ENCODE measurements at places on chromosomes 1 and 21.

DNA sequence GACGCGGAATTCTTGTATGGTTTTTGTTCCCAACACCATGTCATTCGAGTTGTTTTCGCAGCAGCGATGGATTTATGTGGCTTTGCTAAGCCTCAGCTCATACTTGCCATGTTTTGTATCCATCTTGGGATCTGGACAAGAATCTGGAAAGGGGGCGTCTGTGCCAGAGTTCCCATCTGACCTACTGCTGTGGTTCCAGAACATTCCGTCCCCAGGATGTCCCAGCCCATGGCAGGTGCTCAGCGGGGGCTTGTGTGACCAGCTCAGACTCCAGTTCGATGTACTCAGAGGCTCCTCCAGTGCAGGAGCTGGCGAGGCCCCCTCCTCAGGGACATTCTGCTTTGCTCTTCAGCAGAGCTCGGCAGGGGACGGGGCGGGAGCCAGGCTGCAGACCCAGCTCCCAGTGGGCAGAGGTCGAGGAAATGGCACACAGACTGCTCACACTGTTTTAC lies 24.0 kb upstream of the ADARB1 start:
- DNase-seq: no peak

- DNase-seq: no peak
These were observed 70.8 kb downstream of the SLC9A1 start for GRCh38 chr1:27084107-27084506.

DNA sequence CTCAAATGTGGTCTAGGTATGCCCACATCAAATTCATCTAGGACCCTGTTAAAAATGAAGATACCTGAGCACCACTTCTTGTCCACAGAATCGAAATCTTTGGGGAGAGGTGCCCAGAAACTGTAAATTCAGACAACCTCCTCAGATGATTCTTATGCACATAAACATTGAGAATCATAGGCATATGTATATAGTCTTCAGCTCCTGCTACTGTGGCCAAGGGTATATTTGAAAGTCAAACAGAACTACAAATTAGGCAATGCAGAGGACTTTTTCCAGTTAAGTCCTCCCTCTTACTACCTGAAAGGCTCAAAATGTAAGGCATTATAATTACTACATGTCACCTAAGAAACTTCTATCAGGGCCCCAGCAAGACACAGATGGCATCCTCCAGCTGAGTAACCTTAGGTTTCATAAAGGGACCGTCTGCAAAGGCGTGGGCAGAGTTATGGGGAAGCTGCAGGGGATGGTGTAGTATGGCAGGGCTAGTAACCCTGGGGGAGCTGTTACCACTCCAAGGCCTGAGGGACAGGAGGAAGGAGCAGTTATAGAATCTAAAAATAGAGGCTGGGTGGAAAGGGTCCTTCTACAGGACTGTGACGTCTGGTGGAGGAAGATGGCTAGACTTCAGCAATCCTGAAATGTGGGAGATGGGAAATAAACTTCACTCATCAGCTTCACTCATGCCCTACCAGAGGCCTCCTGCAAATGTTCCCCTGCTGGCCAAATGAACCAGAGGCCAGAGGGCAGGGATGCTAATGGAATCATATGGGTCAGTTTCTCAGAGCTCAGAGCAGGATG lies 46.3 kb downstream of the DAB1 start:
- DNase-seq: no peak

DNA sequence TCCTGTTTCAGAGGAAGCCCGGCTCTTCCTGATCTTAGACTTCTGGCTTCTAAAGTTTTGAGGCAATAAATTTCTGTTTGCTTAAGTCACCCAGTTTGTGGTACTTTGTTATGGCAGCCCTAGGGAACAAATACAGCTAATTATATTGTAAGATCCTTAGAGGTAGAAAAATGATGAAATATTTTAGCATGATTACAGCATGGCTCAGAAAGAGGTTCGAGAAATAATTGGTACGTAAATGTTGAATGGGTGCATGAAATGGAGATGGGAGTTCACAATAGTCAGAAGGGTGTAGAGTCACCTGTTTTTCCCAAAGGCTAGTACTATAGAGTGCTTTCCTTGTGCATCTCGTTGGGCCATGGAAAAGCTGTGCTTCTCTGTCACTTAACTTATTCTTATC lies 123.5 kb downstream of the RUNX1 start:
- no peak for DNase-seq

GRCh38 chr1:155130272-155131006 lies 2.8 kb downstream of the EFNA1 start:
- DNase-seq: no peak

DNA sequence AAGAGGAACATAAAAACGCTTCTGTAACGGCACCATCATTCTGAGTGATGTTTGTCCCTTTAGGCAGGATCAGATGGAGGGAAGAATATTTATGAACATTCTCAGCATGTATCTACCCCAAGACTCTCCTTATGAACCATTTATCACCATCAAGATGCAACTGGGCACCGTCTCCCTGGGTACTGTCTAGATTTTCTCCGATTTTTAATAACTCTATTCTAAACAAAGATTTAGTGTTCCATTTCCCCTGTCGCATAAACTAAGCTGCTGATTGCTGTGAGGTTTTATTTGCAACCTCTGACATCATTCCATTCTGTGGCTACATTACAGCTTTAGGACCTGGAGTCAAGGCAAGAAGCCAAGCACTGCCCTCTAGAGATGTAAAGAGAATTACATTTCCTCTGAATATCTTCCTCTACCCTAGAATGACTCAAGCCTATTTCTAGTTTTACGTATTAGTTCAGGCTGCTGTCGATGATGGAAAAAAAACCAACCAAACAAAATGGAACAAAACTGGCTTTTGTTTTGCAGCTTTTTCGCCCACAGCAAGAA lies 130.1 kb upstream of the MAP1LC3C start:
- no peak for DNase-seq

- no peak for DNase-seq
These were observed 152.0 kb downstream of the CHRM3 start for GRCh38 chr1:239538239-239538988.

- no peak for DNase-seq
These were observed 103.1 kb downstream of the ATP6V1G3 start for GRCh38 chr1:198437332-198437731.

Data from stimulated activated CD4-positive, alpha-beta T cell treated with anti-CD3 and anti-CD28 coated beads, Interleukin-15, amount 100 ng/mL, for 24 hours (primary cell).